ENCODE measurements at places on chromosomes 7 and 10.

GRCh38 chr10:100562008-100562672, 26.4 kb downstream of the HIF1AN start:
- no peak for DNase-seq

GRCh38 chr7:19665399-19666008, 43.3 kb downstream of the POLR1F start:
- DNase-seq: no peak

DNA sequence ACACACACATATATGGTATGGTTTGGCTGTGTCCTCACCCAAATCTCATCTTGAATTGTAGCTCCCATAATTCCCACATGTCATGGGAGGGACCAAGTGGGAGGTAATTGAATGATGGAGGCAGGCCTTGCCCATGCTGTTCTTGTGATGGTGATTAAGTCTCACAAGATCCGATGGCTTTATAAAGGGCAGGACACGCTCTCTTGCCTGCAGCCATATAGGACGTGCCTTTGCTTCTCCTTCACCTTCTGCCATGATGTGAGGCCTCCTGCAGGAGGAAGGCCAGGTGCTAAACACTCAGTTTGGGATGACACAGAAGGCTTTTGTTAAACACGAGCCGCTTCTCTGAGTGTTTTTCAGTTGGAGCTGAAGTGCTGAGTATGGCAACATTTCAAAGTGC, 205.3 kb upstream of the KLF6 start:
- no peak for DNase-seq

DNA sequence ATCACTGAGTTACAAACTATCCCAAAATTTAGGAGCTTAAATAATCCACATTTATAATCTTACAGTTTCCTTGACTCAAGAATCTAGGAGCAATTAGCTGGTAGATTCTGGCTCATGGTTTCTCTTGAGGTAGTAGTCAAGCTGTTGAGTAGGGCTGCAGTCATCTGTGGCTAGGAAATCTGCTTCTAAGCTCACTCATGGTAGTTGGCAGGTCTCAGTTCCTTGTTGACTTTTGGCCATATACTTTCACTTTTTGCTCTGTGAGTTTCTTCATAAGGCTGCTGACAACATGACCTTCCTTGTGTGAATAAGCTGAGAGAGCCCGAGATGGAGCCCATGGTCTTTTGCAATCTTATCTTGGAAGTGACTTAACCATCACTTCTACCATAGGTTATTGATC, 10.8 kb upstream of the ETV1 start:
- DNase-seq: no peak

- no peak for DNase-seq
Measured at GRCh38 chr10:117537904-117538524, 4.5 kb upstream of the EMX2 start.

GRCh38 chr7:2193575-2194305, 39.0 kb downstream of the MAD1L1 start:
- no peak for DNase-seq

DNA sequence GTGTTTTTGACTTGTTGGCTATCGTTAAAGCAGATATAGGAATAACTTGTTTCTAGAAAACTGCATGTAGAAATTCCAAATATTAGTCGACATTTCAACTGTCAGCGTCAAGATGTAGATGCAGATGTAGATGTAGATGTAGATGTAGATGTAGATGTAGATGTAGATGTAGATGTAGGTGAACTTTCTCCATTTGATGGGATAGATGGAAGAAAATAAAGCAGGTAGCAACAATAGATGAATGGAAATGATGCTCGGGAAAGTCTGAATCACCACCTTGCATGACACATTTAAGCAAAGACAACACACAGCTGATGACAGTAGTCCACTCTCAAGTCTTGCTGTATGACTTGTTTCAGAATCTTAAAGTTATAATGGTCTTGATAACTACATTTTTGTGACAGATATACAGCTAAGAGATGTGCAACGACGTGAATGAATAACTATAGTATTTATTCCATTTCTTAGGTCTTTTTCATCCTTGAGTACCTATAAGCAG, 53.5 kb downstream of the SND1 start:
- no peak for DNase-seq

DNA sequence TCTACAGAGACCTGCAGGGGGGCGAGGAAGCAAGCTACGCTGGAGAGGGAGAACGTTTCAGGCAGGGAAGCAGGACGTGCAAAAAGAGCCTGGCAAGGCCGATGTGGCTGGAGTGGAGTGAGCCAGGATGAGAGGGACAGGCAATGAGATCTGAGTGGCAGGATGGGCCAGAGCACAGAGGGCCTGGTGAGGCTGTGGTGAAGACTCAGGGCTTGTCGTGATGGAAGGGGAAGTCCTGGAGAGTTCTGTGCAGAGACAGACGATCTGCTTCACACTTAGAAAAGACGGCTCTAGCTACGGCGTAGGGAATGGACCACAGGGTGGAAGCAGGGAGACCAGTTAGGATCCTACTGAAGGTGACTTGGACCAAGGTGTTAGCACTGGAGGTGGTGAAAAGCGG, 87.0 kb downstream of the SH3PXD2A start:
- no peak for DNase-seq

DNA sequence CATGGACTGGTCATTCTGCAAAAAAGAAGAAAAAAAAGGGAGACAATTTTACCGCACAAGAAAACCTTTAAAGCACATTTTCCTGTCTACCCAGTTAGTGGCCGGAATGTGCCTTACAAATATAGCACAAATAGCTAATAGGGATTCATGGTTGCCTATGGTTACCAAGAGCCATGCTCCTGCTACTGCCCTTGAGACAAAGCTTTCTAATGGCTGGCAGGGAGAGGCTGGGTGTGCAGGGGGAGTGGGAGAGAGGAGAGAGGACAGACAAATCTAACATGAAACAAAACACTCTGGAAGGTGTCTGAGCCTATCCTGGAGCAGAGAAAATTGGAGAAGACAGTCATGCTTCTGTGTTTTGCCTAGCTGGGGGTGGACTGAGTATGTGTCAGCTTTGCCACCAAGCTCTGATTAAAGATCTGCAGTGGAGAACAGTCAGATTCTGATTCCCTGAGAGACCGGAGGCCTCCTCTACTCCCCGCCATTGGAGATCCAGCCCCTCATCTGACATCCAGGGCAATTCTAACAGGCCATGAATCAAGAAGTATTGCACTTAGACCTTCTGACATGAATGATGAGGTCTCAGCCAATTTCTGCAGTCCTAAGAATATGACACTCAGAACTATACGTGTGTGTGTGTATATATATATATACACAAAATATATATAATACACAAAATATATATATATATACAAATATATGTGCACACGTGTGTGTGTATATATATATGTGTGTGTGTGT, 80.2 kb downstream of the PRTFDC1 start:
- no peak for DNase-seq

GRCh38 chr10:69345890-69346474, 67.7 kb downstream of the HK1 start:
- DNase-seq: no peak

DNA sequence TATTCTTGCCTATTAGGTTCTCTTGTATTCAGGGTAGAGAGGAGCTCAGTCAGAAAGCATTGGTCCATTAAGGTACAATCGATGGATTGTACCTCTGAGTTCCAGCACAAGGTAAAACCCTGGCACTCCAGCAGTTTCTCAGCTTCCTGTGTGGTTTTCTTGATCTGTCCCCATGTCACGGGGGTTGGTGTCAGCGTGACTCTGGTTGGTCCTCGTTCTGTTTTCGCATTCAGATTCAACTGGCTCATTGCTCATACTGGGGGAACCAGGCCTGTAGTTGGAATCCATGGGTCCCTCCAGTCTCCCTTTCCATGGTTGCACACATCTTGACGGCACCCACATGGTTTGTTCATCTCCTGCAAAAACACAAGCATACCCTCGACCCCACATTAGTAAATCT, 32.7 kb upstream of the RASGEF1A start:
- DNase-seq: no peak

- DNase-seq: no peak
Measured at GRCh38 chr7:45564485-45564884, 9.7 kb upstream of the ADCY1 start.

GRCh38 chr7:157228864-157229422, 90.2 kb downstream of the UBE3C start:
- DNase-seq: no peak

- no peak for DNase-seq
Measured at GRCh38 chr10:74244807-74245206, 93.8 kb downstream of the ADK start.

DNA sequence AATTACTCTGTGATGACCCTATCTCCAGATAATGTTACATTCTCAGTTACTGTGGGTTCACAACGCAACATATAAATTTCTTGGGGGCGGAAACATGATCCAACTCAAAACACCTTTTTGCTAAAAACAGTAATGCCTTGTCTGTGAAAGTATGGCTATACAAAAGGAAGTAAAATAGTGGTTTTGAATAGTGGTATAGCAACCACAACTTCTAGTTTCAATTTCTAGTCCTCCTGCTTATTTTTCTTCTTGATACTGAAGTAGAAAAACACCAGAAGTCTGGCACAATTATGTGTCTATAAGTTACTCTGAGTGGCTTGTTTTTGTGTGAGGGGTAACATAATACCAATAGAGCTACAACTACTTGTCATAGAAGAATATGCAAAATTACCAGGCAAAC, 21.5 kb upstream of the ZNF800 start:
- DNase-seq: no peak

GRCh38 chr7:47937065-47937687, 11.1 kb downstream of the PKD1L1 start:
- DNase-seq: no peak

- no peak for DNase-seq
Measured at GRCh38 chr7:74039337-74039736, 11.4 kb downstream of the ELN start.

DNA sequence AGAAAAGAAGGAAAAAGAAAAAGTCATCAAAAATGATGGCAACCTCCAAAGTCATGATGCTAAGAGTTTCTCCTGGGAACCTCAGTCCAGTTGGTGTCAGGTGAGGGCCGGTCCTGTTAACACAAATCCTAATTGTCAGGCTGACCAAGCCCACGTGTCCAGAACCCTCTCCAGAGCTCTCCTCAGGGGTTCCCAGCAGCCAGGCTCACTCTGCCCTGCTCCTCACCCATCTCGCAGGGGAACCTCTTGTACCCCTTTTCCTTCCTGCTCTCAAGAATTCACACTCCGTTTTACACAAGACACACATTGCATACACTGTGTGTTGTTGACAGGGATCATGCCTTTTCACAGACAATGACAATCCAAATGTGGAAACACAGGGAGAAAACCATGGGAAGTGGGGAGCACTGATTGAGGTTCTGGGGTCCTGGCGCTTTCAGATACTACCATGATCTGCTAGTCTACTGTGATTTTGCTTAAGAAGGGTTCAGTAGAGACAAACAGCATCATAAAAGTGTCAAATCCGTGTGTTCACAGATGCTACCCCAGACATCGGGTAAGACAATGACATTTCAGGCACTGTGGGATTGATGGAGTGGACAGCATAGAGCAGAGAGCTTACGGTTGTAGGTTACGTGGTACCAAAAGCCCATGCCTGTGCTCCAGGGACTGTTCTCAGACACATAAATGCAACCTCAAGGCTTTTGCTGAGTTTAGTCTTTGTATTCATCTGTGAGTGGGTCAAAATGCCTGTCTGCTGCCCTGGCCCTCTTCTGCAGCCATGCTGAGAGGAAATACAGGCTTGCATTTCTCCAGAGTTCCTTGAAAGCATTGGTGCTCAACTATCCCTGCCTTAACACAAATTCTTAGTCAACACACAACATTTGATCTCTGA, 16.0 kb downstream of the IL2RA start:
- no peak for DNase-seq

DNA sequence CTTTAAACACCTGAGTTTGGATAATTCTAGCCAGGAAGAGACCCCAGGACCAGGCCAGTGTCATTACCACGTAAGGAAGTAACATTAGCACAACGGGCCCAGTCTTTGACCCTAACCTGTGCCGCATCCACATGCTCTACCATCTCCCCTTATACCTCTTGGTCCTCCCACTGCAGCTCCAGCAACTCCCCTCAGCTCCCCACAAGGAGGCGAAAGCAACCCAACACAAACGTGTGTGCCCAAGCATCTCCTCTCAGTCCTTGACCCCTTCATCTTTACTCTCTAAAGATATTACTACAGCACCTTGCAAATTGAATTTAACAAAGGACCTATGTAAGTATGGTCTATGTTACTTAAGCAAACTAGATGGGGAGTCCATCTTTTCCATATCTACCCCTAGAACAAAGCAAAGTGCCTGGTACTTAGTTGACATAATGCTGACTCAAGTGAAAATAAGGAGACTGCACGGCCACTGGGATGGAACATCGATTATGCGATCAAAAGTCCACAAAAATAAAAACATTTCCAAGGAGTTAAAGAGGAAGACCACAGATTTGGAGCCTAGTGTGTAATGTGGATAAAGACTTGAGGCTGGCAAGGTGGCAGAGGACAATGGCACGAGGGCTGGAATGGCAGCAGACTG, 147.7 kb downstream of the JAZF1 start:
- no peak for DNase-seq
